Cortex of kidney (tissue), 1 donor: ENCODE measurements at places on chromosomes 1 and 21.

- no peak for DNase-seq
Observed at GRCh38 chr1:180967558-180967957, 54.9 kb downstream of the KIAA1614 start.

DNA sequence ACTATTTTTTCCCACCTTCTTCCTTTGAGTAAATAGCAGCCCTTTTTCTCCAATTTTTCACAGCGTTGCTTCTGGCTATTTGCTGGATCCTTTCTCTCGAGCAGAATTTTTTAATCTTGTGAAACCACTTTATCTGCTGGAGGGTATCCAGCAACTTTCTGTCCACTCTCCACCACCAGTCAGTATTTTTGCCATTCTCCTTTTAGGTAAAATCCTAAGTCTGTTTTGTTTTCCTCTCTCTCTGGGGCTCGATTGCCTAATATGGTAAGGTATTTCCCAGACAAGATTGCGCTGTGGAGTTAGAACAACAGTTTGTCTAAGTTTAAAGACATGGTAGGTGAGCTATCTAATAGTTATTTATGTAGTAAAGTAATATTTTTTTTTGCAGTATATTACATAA, 156.9 kb downstream of the PPP1R12B start:
- no peak for DNase-seq

GRCh38 chr1:22320587-22321344, 130.9 kb upstream of the ZBTB40 start:
- no peak for DNase-seq

DNA sequence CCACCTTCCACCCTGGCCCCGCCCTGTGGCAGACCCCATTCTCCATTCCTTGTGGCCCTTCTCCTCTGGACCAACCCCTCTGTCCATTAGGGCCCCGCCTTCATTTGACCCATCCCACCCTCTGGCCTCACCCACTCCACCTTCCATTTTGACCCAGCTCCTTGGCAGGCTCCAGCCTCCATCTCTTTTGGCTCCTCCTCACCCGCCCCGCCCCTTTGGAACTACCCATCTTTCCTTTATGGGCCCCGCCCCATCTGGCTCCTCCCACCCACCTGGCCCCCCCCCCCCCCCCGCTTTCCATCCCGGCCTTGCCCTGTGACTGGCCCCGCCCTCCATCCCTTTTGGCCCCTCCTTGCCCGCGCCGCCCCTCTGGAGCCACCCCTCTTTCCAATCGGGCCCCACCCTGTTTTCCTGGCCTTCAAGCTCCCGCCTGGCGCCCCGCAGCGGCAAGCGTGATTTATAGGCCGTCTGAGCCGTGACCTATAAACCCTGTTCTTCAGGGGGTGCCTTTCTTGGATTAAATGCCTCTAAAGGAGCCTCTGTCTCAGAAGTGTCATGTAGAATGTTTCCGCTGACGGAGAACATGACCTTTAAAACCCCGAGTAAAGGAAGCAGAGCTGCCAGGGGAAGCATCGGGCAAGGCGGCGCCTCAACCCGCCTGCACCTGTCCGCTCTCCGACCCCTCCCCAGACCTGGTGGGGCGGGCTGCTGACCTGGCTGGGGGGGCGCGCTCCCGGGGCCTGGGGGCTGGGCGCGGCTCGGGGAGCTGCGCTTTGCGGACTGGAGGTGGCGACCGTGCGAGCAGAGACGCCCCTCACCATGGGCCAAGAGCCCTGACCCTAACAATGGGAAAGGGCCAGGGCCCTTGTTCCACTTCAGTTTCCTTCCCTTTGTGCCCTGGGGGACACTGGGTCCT, 178.0 kb downstream of the CAMTA1 start:
- no peak for DNase-seq

GRCh38 chr1:209364716-209365115, 218.8 kb upstream of the CAMK1G start:
- DNase-seq: no peak

- no peak for DNase-seq
Observed at GRCh38 chr1:160859166-160859565, 3.5 kb downstream of the CD244 start.

DNA sequence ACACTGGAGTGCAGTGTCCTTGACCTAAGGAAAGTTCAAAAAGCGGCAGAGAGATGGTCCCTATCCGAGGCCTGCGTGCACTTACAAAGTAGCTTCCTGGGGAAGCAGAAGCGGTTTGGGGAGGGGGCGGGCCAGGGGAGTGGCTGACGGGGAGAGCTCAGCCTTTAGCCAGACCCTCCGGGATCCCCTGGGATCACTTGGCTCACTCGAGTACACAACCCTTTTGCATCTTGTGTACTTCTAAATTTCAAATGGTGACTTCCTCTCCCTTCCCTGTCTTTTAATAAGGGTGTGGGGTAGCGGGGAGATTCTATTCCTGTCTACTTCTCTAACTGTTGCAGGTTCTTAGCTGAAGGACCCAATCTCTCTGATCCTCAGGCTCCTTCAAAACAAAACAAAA, 18.1 kb upstream of the SNX27 start:
- no peak for DNase-seq

GRCh38 chr1:162666006-162666645, 33.9 kb downstream of the DDR2 start:
- no peak for DNase-seq

- DNase-seq: no peak
Observed at GRCh38 chr1:159781992-159782391, 1.2 kb downstream of the DUSP23 start.

GRCh38 chr21:45559216-45560105, 17.2 kb upstream of the SLC19A1 start:
- no peak for DNase-seq

GRCh38 chr1:14955402-14955801, 198.1 kb upstream of the TMEM51 start:
- DNase-seq: no peak

GRCh38 chr1:226993814-226994585, 53.9 kb downstream of the COQ8A start:
- no peak for DNase-seq
